RWPE2 (cell line): ENCODE measurements at places on chromosomes 1 and 21.

DNA sequence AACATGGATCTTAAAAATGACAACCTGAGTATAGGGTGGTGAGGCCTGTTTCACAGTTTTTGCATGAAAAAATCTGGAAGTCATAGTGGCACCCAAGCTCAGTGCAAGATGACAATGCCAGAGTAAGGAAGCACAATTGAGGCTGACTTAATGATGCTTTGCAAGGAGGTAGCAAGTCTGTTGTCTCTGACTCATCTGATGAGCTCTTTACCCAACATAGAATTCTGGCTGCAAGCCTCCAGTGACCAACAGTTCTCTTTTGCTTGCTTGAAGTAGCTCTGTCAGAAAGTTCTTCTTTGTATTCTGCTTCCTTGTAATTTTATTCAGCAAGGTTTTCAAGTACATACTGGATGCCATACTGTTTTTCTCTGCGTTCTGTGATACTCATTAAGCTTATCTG is 117.1 kb downstream of the FOXD2 start:
- H3K27me3 ChIP-seq = no peaks in the 10 kb centered on the region
- no peaks in the 10 kb centered on the region for H3K36me3 ChIP-seq
- H3K4me1 ChIP-seq = peaks cover 3% of the 10 kb centered on the region
- no peak overlapping the region for H3K4me3 ChIP-seq
- H3K27ac ChIP-seq = no peak overlapping the region

DNA sequence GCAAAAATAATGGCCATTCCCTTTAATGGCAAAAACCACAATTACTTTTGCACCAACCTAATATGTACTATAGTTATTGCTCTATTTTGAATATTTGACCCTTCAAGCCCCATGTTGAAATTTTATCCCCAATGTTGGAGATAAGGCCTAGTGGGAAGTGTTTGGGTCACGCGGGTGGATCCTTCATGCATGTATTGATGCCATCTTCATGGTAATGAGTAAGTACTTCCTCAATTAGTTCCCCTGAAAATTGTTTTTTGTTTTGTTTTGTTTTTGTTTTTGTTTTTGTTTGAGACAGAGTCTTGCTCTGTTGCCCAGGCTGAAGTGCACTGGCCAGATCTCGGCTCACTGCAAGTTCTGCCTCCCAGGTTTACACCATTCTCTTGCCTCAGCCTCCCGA is 9.8 kb upstream of the USP25 start:
- H3K36me3 ChIP-seq = no peaks in the 10 kb centered on the region
- H3K27ac ChIP-seq = no peak overlapping the region
- no peak for DNase-seq
- no peaks in the 10 kb centered on the region for H3K27me3 ChIP-seq
- no peak overlapping the region for H3K4me3 ChIP-seq
- no peaks in the 10 kb centered on the region for H3K4me1 ChIP-seq

DNA sequence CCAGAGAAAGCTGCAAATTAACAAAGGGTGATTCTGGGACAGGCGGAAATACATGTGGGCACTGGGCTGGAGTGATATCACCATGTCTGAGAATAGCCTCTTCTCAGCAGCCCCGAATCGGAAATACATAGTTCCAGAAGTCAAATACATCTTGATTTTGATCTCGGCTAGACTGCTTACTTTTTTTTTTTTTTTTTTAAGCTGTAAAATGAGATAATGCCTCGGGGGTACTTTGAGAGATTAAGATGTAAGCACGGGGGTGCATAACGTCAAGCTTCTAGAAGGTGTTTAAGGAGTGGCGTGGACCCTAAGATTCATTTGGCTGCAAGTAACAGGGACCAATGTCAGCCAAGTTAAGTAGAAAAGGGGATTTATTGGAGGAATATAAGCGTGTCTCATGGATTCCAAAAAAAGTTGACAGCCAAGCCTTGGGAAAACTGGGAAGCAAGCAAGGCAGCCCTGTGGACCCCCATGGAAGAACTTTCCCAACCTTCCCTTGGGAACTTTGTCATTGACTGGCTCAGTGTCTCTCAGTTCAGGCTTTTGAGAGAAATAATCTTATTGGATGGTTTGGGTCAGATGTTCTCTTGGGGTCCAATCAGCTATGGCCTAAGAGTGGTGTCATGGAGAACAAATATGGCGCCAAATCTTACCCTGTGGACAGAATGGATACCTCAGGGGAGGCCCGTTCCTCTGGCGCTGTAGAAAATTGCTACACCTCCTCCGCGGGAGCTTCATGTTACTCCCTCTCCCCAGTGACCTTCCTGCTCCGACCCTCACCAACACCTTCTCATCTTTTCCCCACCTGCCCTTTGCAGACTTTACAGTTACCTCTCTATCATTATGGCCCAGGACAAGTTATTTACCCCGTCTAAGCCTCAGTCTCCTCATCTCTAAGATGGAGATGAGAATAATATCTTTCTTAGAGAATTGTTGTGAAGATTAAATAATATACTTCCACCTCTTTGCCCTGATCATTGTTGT is 186.6 kb downstream of the KAZN start:
- H3K4me1 ChIP-seq = peaks cover 4% of the 10 kb centered on the region
- DNase-seq = no peak
- no peak overlapping the region for H3K27ac ChIP-seq
- H3K36me3 ChIP-seq = no peaks in the 10 kb centered on the region
- H3K4me3 ChIP-seq = no peak overlapping the region
- H3K27me3 ChIP-seq = no peaks in the 10 kb centered on the region

DNA sequence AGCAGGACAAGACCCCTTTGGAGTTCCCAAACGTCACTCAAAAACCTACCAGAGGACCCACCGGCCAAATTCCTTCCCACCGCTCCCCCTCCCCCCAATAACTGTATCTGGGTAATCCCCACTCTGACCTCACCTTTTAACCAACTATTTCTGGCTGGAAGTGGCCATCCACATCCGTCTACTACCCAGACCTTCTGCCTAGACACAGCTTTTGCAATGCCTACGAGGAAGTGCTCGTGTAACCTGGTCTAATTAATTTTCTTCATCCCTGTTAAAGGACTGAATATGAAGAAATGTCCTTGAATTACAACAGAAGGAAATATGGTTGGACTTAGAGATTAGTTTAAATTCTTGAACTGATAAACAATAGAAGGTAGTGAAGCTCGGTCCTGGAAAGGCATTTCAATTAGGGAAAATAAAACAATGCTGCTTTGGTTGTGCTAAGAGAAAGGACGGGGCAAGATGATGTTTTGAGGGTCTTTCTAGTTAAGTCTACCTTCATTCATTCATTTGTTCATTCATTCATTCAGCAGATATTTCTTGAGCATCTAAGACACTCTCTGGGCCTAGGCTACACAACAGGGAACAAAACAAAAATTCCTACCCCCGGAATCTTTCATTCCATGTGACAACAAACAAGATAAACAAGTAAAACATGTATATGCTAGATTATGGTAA is 18.8 kb downstream of the AVPR1B start:
- no peak overlapping the region for H3K4me3 ChIP-seq
- no peaks in the 10 kb centered on the region for H3K4me1 ChIP-seq
- DNase-seq = no peak
- no peak overlapping the region for H3K27ac ChIP-seq
- no peaks in the 10 kb centered on the region for H3K27me3 ChIP-seq
- no peaks in the 10 kb centered on the region for H3K36me3 ChIP-seq

DNA sequence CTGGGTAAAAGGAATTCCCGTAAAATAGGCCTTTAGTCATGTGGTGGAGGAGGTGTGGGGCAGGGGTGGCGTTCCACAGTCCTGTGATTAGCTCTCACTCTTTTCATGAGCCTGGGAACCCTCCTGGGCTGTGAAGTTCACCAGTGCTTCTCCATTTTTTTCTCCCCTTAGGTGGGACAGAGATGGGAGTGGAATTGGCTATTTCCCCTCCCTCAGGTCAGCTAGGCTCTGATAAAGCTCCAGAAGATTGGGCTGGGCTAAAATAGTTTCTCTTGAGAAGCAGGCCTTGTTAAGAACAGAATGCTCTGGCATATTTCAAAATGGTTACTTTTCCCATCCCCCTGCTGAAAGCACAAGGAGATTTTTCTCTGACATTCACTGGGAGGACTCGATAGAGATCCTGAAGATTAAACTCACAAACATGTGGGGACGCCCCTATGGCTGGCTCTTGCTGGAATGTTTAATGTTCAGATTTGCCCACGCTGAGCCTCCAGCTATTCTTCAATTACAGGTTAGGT is 33.4 kb upstream of the SLC2A1 start:
- H3K4me3 ChIP-seq = no peak overlapping the region
- no peaks in the 10 kb centered on the region for H3K27me3 ChIP-seq
- DNase-seq = no peak
- H3K27ac ChIP-seq = no peak overlapping the region
- H3K4me1 ChIP-seq = no peaks in the 10 kb centered on the region
